ENCODE measurements at places on chromosomes 16 and 17.

GRCh38 chr17:70274255-70274654 lies 104.9 kb downstream of the KCNJ2 start:
- no peak for DNase-seq

GRCh38 chr17:848402-848801 lies 66.2 kb downstream of the MRM3 start:
- no peak for DNase-seq

DNA sequence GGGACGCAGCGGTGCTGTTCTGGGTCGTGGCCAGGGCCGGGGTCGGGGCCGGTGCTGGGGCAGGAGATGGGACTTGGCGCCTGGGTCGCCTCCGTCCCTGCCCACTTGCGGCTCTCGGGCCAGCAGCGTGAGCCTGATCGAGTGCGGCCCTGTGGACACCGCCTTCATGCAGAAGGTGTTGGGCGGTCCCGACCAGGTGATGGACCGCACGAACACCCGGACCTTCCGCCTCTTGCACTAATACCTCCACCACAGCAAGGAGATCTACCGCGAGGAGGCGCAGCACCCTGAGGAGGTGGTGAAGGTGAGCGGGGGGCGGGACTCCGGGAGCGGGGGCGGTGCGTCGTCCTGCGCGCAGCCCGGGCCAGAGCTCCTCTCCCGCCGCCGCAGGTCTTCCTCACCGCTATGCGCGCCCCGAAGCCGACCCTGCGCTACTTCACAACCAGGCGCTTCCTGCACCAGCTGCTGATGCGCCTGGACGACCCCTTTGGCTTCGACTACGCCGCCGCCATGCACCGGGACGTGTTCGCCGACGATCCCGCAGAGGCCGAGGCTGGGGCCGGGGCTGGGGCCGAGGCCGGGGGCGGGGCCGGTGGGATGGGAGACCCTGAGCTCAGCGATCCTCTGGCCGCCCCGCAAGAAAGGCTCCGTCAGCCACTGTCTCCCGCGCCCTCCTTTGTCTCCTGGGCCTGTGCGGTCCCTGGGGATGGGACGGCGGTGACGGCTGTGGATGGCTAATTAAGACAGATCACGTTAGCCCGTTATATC lies 4.5 kb upstream of the HSD17B1 start:
- DNase-seq = peak; percentile 98

DNA sequence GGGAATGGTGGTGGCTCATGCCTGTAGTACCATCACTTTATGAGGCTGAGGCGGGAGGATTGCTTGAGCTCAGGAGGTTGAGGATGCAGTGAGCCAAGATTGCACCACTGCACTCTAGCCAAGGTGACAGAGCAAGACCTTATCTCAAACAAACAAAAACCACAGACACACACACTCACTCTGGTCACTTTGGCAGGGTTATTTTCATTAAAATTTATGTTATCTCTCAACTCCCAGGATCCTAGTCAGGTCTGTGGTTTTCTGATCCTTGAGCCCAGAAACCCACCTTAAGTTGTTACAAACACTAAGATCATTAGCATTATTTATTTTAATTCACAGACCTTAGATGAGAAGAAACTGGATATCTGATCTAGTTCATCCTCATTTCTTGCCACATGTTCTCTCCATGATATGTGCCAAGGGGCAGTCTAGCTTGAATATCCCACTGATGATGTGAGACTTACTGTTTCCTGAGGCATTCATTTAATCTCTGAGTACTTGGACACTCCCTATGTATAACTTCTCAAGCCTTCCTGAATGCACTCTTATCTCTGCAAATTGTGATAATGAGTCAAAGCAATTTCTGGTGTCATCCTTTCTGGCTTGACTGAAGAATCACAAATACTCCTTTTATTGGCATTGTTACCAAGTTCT lies 9.6 kb downstream of the ABHD15 start:
- no peak for DNase-seq

- peak; percentile 69 for DNase-seq
Observed at GRCh38 chr17:17752821-17753321, 71.6 kb downstream of the RAI1 start.

All from H7 (cell line).